Psoas muscle (tissue), 8 donors: ENCODE measurements at places on chromosomes 1 and 21.

DNA sequence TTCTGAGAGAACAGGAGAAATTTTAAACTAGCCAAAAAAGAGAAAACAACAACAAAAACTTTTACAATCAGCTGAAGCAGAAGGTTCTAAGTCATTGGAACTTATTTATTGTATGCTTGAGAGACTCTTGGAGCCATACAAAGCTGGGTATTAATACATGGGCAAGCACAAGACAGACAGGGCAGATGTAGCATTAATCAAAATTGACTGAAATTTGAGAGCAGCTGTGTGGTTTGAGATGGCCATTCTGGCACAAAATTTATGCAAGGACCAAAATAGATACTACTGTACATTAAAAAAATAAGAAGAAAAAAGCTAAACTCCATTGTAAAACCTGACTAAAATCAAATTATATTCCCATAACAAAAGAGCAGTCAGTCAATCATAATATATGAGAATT, 892.5 kb downstream of the PLA2G4A start:
- DNase-seq: no peak

- DNase-seq: no peak
These were observed 9.6 kb downstream of the RBM15 start for GRCh38 chr1:110348771-110349170.

GRCh38 chr1:227558732-227559262, 4.6 kb upstream of the ZNF678 start:
- no peak for DNase-seq

GRCh38 chr1:201145816-201146215, 8.5 kb downstream of the TMEM9 start:
- DNase-seq: no peak

DNA sequence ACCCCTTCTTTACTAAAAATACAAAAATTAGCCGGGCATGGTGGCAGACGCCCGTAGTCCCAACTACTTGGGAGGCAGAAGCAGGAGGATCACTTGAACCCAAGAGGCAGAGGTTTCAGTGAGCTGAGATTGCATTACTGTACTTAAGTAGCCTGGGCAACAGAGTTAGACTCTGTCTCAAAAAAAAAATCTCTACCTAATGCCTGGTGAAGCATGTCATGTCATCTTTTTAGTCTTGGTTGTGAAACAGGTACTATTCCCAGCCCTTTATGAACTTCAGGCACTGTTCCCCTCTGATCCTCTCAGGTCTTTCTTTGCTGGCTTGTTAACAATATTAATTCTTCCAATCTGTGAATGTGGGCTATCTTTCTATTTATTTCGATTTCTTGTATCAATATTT, 22.1 kb downstream of the PRRC2C start:
- no peak for DNase-seq
